ENCODE measurements at places on chromosomes 16 and 17.

DNA sequence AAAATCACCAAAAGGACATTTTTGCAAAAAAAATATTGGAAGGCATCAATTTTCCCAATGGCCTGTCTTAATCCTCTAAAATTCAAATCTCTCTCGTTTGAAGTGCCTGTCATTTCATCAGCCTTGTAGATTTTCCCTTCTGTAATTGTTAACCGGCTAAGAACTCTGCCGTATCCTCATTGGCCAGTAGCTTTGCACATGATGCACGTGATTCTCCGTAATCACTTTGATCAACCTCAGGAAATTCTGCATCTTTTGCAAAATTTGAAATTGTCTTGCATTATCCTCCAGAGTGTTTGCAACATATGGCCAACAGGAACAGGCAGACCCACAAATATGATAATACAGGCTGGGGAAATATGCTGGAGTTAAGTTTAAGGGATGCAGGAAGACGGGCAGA, 184.2 kb upstream of the RPL38 start:
- DNase-seq, result no peak

DNA sequence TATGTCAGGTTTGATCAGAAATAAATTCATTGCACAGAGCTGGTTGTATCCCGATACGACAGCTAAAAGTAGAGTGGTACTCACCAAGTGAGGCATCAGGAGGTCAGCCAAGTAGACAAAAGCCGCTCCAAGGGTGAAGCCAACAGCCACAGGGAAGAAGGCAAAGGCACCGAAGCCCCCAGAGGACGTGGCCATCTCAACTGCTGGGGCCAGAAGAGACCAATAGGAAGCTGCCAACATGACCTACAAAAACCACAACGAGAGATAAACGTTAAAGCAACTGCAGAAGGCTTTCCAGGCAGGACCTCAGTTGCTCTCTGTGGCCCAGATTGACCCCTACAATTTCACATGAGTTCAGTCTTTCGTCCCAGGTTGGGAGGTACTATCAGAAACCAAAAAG, 61.0 kb downstream of the SLC39A11 start:
- DNase-seq, result no peak

GRCh38 chr17:38791162-38791561, 8.2 kb downstream of the PIP4K2B start:
- DNase-seq, result no peak

DNA sequence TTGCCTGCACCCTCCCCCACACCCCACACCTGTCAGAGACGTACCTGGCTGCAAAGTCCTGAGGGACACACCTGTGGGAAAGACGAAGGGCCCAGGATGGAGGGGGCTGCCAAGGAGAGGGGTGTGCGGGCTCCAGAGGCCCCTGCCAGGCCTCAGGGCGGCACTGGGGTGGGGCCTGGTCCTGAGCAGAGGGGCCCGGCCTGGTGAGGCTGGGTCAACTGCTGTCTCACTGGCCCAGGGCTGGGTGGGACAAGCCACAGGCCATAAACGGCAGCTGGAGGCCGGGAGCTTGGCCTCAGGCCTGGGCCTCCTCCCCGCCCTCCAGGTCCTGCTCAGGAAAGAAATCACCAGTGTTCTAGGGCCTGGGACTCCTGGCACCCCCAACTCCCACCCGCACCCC, 510 bp downstream of the TPSG1 start:
- DNase-seq, result no peak

- DNase-seq, result no peak
Observed at GRCh38 chr17:82323514-82324234, 6.3 kb upstream of the CD7 start.

- DNase-seq, result peak; percentile 62
Observed at GRCh38 chr16:23466162-23466885, 13.3 kb upstream of the COG7 start.

Data from AG08396 (cell line).